Activated effector memory CD4-positive, alpha-beta T cell treated with Interleukin-2 at 50 U/mL for 16 hours (primary cell): ENCODE measurements at places on chromosomes 12 and 14.
A peak's percentile ranks its signal among the peaks of the same experiment; 100 is the strongest.

DNA sequence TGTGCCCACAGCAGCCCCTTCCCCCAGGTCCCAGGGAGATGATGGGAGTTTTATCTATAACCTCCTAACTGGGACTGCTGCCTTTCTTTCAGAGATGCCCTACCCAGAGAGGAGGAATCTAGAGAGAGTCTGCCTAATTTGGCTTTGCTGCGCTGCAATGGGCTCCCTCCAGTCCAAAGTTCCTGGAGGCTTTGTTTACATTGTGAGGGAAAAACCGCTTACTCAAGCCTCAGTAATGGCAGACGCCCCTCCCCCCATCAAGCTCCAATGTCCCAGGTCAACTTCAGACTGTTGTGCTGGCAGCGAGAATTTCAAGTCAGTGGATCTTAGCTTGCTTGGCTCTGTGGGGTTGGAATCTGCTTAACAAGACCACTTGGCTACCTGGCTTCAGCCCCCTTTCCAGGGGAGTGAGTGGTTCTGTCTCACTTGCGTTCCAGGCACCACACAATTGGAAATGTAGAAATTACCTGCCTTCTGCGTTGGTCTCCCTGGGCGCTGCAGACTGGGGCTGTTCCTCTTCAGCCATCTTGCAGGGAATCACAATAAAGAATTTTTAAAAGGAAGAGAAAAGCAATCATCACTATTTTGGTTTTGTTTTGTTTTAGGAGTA lies 262.5 kb downstream of the FOXG1 start:
- DNase-seq: no peak

GRCh38 chr14:92108345-92109254 lies 2.2 kb upstream of the ATXN3 start:
- no peak for DNase-seq

GRCh38 chr12:104272938-104273337 lies 30.6 kb upstream of the EID3 start:
- DNase-seq: no peak

DNA sequence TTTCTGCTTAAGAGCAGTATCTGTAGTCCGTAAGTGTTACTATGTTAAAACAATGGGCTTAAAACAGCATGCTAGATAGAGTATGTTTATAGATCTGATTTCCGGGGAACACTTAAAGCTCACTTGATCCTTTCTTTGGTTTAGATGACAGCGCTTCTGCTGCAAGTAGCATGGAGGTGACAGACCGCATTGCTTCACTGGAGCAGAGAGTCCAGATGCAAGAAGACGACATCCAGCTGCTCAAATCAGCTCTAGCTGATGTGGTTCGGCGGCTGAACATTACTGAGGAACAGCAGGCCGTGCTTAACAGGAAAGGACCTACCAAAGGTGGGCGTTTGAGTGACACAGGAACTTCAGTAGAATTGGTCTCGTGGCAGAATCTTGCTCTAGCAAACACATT lies 57.5 kb downstream of the EML1 start:
- no peak for DNase-seq

DNA sequence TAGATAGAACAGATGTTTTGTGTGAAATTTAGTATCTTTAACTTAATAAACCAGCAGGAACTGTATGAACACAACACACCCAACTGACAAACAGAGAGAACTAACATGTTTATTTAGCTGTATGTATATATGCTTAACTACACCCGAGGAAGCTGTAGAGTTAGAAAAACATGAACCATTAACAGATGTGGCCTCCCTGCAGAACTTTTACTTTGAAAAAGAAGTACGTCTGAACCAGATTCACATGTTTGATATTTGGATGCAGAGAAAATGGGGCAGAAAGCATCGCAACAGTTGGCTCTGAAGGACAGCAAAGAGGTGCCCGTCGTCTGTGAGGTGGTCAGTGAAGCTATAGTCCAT lies at the start of gene REP15:
Gene REP15, plus strand, starts transcription at position 155 of the 360 bp plus-strand sequence. Its CDS starts 116 bp downstream, at position 271.
- DNase-seq: no peak

DNA sequence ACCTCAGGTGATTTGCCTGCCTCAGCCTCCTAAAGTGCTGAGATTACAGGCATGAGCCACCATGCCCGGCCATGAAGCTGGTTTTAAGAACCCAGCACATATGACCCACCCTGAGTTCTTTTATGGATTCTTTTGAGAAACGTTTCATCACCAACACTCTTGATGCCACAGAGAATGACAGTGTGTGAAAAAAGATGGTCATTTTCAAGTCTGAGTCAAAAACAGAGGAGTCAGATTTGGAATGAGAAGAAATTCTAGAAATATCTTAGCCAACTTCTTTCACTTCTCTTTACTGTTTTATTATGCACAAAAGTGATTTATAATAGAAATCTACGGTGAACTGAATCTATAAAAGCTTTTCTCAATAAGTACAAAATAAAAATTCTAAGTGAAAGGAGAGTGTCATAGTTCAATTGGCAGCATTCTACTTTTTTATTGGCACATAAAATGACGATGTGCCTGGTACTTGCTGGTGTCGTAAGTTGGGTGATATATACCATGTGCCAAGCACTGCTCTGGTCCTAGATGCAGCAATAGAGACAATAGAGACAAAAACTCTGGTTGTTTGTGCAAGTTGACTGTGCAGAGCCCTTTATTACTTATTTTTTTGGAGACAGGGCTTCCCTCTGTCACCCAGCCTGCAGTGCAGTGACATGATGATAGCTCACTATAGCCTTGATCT lies 33.9 kb downstream of the CCDC177 start:
- DNase-seq: no peak

DNA sequence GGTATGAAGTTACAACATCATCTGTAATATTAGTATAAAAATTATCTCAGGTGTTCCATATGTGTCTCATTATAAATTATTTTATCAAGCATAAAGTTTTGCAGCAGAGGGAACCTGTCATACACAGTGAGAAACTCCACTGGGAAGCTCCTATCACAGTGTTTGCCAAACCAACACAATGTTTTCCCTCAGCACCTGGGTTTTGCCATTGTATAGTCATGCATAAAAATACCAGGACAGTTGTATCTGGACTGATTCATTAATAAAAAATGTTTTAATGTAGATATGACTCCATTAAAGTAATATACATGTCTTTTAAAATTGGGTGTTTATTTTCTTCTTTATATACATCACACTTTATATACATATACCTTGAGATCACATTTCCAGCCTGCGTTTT lies 56.6 kb downstream of the METTL25 start:
- DNase-seq: no peak

- DNase-seq: no peak
Observed at GRCh38 chr12:131639270-131639940, 71.5 kb upstream of the SFSWAP start.

- DNase-seq: no peak
Observed at GRCh38 chr14:47149326-47149725, 497.7 kb upstream of the RPL10L start.

DNA sequence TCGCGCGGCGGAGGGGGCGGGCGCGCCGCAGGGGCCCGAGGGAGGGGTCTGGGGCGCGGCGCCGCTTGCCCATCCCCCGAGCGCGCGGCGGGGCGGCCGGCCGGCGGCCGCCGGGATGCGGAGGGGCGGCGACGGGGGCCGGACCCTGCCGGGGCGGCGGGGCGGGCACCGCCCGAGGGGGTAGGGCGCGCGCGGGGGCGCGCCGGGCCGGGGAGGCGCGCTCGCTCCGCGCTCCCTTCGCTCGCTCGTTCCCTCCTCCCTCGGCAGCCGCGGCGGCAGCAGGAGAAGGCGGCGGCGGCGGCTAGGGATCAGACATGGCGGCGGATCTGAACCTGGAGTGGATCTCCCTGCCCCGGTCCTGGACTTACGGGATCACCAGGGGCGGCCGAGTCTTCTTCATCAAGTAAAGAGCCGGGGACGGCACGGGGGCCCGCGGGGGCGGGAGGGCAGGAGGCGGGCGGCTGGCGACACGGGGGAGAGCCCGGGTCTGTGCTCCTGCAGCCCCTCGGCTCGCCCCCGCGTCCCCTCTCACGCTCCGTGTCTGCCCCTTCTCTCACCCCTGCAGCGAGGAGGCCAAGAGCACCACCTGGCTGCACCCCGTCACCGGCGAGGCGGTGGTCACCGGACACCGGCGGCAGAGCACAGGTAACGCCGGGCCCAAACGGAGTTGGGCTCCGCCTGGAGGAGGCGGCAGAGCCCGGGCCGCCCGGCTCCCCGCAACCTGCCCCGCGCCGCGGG lies at the start of gene PLEKHA5:
Gene PLEKHA5, plus strand, starts transcription at position 248 of the 738 bp plus-strand sequence. Its CDS starts 67 bp downstream, at position 315.
- DNase-seq: peak; percentile 24

DNA sequence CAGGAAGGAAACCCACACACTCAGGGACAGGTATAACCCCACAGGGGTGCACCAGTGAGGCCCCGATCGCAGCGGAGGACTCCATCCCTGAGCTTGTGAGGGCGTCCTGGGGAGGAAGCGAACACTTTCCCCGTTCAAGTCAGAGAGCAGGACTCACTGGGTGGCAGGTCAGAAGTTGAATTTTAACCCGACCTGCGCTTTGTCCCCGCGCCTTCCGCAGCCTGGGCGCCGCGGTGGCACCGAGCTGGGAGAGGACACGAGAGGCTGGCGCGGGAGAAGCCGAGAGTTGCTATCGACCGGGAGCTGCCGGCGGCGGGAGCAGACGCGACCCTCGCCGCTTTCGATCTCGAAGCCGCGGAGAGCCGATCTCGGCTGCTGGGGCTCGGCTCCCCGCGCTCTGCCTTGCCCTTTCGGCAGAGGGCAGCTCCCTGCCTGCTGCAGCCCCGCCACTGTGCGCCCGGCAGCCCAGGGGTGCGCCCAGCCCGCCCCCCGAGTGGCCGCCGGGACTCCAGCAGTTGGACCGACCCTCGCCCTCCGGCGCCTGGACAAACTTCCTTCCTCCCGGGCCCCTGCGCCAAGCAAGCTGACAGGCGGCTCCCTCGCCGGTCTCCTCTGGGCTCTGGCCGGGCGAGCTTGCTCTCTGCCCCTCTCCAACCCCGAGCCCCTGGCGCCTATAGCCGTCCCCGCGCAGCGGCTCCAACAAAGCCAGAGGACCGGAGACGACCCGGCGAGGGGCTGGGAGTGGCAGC lies 918 bp downstream of the LIN7A start:
- DNase-seq: no peak

DNA sequence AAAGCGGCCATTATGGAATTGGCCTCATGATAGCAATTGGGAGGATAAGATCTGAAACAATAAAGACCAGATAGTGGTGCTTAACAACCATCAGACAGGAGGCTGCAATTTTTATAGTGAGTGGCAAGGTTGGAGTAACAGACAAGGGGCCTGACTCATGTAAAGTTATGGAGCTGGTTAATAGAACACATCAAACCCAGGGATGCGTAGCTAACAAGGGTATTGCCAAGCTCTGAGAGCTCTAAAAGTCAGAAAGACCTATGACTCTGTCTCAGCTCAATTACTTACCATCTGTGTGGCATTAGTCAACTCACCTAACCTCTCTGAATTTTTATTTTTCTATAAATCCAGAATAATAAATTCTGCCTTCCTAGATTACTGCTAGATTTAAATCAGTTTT lies 1731.5 kb upstream of the FLRT2 start:
- no peak for DNase-seq

- no peak for DNase-seq
Observed at GRCh38 chr12:109923481-109924245, 23.6 kb downstream of the TCHP start.

- peak; percentile 49 for DNase-seq
Observed at GRCh38 chr12:104485651-104486362, 29.1 kb downstream of the CHST11 start.

DNA sequence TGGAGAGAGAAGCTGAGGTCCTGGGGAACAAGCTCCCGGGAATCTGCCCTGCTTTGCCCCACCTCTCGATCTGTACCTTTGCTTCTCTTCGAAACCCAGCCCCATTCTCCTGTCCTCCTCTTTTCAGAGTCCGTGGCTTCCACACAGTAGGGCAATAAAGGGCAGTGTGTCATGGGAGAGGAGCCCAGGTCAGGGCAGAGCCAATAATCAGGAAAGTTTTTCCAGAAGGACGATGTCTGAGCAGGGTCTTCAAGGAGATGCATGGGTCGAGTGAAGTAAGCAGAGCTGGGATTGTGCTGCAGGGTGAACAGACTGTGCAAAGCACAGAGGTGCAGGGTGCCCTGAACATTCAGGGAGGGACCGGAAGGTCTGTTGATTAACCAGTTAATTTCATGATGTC lies 22.1 kb upstream of the SERPINA4 start:
- no peak for DNase-seq

GRCh38 chr14:65252482-65253255 lies 150.4 kb upstream of the MAX start:
- no peak for DNase-seq

- no peak for DNase-seq
Observed at GRCh38 chr14:85333841-85334240, 196.1 kb upstream of the FLRT2 start.

GRCh38 chr12:1928439-1929121 lies 10.1 kb upstream of the CACNA2D4 start:
- DNase-seq: no peak

GRCh38 chr12:62268956-62269355 lies 8.8 kb downstream of the USP15 start:
- no peak for DNase-seq

DNA sequence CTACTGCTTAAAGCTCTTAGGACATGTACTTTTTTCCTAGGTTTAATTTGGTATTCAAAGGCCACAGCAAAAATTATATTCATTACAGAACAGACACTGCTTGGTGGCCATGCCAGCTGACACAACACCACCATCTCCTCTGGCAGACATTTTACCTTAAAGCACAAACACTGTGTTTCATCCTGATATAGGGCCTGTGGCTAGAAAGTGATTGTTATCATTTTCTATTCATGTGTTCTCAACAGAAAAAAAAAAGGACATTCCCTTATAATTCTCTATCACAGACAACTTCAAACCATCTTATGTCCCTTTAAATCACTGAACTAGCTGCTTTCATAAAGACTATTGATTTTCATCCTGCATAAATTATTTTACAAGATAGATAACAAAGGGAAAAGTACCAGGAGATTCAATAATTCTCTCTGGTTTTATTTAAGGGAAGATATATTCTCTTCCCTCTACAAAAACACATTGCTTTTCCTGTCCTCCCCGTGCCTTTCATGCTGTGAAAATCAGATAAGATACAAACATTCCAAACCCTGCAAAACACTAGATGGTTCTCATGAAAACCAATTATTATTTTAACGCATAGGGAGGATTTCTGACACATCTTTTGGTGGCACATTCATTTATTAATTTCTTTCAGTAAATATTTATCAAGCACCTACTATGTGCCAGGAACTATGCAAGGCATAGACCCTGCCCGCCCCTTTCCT lies 139.3 kb upstream of the TMCC3 start:
- DNase-seq: no peak

DNA sequence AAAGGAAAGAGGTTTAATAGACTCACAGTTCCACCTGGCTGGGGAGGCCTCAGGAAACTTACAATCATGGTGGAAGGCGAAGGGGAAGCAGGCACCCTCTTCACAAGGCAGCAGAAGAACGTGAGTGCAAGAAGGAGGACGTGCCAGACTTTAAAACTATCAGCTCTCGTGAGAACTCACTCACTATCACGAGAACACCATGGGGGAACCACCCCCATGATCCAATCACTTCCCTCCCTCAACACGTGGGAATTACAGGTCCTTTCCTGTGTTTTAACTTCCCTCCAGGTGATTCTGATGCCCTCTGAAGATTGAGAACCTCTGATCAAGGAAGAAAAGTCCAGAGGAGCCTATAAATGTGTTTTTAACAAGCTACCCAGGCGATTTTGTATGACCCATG lies 358.7 kb downstream of the MED13L start:
- DNase-seq: no peak

- no peak for DNase-seq
Observed at GRCh38 chr14:61642614-61642982, 52.7 kb upstream of the HIF1A start.

- no peak for DNase-seq
Observed at GRCh38 chr12:68806488-68807237, 1.3 kb upstream of the MDM2 start.

GRCh38 chr14:94376108-94376975 lies 12.1 kb downstream of the SERPINA1 start:
- DNase-seq: no peak
